ENCODE measurements at places on chromosomes 5 and 9.

DNA sequence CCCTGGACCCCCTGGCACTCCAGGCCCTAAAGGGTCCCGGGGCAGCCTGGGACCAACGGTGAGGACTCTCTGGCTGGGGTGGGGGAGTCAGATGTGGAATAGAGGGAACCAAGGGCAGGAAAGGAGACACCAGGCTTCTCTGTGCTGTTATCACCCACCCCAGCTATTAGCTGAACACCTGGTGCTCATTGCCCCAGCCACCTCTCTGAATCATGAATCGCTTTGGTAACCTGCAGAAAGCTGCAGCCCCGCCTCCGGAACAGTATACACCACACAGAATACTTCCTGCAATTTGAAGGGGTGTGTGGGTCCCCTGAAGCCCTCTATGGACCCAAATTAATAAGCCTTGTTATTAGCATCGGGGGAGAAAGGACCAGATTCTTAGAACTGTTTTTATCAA is 40.4 kb upstream of the ORM1 start:
- no peak for DNase-seq

DNA sequence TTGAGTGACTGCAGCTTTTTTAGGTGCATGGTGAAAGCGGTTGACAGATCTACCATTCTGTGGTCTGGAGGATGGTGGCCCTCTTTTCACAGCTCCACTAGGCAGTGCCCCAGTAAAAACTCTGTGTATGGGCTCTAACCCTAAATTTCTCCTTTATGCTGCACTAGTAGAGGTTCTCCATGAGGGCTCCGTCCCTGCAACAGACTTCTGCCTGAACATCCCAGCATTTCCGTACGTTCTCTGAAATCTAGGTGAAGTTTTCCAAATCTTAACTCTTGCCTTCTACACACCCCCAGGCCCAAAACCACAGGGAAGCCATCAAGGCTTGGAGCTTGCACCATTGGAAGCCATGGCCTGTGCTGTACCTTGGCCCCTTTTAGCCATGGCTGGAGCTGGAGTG is 1898.1 kb upstream of the NUDT12 start:
- DNase-seq: no peak

- DNase-seq: peak; percentile 55
Measured at GRCh38 chr9:15513335-15513734, 2.6 kb upstream of the PSIP1 start.

DNA sequence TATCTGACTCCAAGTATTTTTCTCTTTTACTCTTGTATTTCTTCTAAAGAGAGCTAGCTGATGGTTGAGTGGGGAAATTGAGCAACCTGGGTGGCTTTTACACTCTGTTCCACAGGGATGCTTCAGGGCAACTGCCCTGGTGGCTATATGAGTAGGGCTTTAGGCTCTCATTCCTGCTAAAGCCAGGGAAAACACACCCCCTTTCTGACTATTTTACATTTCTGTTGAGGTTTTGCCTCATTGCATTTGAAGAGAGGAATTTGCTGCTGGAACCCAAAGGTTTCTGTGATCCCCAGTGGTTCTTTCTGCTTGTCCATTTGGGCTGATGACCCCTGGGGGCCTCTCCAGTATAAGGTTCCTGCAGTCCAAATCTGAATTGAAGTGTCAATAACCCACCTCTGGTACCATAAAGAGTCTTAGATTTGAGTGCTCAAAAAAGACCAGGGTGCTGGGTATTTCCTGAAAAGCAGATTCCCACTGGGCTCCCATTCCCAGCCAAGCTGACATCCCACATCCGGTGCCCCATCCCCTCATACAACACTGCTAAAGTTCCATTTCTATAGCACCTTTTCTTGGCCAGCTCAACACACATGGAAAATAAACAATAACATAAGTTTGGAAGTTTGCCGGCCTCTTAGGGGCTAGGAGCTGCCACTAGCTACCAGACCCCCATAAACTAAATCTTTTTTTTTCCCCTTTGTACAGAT is 59.5 kb downstream of the PAPPA start:
- no peak for DNase-seq

DNA sequence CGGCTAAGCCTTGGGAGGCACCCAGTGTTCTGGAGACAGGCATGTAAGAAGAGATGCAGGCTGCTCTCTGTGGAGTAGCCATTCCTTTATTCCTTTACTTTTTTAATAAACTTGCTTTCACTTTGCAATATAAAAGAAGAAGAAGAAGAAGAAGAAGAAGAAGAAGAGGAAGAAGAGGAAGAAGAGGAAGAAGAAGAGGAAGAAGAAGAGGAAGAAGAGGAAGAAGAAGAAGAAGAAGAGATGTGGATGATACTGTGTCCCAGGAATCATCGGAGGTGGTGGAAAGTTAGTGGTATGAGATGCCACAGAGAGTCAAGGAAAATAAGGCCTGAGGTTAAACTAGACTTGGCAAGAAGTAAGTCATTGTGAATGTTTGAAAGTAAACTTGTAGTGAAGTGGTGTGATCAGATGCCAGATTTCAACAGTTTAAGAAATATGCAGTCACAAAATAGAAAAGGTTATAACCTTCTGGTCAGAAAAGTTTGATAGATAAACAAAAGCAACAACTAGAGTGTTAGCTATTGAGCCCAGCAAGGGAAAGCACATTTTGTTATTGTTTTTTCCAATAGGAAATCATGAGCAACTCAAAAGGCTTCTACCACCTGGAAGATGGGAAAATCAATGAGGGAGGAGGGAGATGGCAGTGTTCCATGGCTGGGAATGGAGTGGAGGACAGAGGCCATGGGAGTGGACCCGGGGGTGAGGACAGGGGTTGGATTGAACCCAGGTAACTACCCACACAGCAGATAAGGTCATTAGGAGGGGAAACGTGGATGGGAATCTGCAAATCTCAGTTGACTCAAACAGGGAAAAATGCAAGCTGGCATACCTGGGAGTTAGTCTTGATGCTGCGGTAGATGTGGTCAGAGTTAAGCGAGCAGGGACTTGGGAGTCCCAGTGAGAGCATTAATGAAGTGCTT is 16.8 kb downstream of the AOPEP start:
- DNase-seq: no peak

DNA sequence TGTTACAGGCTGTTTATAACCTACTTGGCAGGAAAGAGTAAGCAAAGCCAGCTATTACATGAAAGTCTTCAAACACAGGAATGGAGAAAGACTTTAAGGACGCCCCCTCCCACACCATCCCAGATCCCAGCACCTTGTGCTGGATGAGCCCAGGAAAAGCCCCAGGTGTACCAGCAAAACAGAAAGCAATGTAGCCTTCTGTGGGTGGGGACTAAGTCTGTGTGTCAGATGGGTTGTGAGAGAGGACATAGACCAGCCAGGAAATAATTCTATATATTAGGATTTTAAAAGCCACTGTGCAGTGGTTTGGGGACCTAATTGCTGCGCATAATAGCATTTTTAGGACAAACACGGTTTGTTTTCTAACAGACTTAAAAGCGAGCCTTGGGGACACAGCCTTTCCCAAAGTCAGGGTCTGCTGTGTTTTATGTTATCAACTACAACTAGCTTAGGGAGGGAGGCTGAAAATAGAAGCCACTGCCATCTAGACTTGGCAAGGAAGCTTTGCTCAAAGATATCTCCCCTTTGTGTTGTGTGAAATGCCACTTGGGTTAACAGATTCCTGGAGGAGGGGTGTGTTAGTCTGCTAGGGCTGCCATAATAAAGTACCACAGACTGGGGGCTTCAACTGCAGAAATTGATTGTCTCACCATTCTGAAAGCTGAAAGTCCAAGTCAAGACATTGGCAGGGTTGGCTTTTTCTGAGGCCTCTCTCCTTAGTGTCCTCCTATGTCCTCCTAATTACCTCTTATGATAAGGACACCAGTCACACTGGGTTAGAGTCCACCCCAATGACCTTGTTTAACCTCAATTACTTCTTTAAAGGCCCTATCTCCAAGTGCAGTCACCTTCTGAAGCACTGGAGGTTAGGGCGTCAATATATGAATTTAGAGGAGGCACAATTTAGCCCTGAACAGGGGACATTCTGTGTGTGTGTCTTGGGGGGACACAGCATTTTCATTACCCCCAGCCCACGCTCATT is 17.2 kb upstream of the UBE2QL1 start:
- no peak for DNase-seq

DNA sequence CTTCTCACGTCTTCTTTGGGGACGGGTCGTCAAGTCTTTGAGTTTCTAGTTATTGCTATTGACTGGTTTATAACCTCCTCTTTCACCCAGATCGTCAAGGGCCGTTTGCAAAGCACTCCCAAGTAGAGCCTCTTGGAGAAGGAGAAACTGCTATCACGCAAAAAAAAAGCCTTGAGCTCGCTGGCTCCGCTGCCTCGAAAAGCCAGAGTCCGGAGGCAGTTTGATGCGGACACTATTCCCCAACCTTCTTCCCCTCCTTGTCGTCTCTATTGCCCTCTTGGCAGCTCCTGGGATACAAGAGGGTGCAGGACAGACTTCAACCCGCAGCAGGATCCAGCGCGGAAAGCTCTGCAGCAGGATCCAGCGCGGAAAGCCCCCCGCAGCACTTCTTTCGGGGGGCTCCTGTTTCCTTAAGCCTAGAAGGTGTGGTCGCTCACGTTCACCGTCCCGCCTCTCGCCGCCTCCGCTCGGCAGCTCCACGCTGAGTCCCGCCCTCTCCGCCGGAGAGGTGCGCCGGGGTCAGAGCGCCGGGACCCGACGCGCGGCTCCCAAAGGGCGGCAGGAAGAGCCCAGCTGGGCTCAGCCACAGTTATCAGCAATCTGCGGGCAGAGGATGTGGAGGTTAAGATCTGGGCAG is at the start of gene PCDHAC1:
Gene PCDHAC1 (plus strand): TSS at position 494 of the 637 bp plus-strand sequence. CDS start 594 bp downstream, outside the sequence.
- no peak for DNase-seq

DNA sequence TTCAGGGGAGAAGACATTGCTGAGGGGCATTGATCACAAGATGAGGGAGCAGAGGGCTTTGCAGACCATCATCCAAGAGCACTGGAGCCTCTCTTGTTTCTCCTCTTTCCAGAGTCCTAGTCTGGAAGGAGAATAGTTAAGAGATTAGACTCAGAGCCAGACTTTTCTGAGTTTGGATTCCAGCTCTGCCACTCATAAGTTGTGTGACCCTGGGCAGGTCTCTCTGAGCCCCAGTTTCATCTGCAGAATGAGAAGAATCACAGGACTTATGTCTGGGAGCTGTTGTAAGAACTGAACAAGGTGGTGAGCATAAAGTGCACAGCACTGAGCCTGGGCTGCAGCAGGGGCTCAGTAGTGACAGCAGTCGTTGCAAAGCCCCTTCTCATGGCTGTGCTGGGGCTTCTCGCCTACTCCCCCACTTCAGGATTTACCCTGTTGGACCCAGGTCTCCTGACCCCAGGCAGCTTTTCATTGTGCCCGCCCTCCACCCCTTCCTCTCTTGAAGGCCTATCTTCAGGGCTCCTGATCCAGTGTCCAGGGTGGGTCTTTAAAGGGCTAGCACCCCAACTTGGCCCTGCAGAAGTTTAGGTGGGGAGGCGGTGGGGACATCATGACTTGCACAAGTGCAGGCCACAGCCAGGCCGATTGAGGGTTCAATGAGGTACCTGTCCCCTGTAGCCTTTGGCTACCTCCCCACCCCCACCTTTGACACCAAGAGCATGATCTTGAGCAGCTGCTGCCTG is 1.5 kb downstream of the SYNPO start:
- DNase-seq: no peak

DNA sequence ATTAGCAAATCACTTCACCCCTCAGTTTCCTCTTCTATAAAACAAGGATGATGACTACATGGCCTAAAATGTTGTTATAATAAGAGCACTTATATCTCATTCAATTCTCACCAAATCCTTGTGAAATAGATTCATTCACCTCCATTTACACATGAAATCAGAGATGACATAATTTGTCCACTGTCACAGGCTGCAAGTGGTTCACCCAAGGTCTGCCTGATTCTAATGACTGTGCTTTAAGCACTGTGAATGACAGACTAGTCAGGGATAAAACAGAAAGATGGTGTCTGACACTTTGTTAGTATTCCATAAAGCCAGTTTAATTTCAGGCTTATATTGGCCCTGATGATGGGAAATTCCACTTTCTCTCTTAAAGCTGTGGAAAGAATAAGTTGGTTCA is 209.5 kb downstream of the MAPKAP1 start:
- no peak for DNase-seq

GRCh38 chr5:127518319-127518621 is 830 bp downstream of the PRRC1 start:
- DNase-seq: peak; percentile 71

DNA sequence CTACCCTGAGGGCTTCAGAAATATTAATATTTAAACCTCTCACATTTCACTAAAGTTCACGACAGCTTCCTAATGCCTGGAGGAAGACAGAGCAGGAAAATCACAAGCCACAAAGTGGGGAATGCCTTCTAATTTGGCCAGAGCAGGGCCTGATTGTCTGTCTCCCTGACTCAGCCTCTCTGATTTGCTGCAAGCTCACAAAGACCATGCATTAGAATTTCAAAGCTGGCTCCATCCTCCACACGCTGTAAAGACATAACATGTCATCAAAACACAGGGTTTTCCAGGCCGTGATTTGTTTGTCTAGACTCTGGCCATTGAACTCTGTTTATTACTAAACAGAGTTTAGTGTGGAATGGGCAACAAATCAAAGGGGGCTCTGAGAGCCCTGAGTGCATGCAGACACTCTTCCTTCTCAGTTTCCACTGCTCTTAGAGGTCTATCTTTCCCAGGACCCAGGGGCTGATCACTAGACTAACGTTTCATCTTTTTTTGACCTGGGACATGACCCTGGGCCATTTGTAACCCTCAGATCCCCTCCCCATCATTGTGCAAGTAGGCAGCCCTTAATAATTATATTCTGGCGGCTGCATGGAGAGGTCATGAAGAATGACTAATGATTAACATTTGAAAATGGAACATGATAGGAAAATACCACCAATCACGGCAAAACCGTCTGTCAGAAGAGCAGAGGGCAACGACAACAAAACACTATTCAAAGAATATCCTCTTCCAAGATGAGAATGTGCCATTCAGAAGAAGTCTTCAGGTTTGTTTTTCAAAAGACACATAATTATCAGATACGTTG is 140.2 kb downstream of the ENC1 start:
- no peak for DNase-seq

DNA sequence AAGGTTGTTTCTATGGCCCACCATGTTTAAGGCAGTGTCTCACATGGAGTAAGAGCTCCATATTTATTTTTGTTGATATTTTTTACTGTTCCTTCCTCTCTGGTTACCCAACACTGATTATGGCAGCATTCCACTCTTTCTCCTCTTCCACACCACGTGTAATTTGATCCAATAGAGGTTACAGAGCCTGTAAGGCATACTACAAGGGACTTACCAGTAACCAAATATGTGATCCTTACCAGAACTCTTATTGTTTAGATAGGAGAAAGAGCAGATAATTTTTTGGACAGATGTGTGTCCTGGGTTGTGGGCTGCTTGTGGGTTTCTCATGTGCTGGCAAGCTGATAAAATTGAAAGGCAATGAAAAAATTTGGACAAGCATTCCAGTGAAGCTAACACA is 261.3 kb downstream of the TMEM167A start:
- DNase-seq: no peak

DNA sequence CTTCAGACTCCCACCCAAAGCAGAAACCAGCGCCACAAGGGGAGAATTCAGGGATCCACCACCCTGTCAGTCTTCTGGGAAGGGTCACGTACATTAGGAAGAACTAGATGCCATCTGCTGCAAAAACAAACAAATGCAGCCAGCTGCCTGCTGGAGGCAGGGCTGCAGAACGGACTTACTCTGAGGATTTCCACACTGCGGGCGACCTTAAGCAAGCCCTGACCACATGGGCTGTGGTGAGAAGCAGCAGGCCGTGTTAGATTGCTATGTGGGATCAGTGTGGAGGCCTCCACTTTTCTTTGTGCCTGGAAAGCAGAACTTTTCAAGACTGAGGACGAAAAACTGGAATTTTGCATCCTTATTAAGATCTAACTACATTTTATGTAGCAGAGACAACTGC is 13.4 kb upstream of the LTC4S start:
- DNase-seq: no peak

All from RKO (cell line).